Activated CD8-positive, alpha-beta T cell treated with anti-CD3 and anti-CD28 coated beads, Interleukin-2, amount 10 ng/mL, durations not matched to agents 7 days and 5 days (primary cell): ENCODE measurements at places on chromosomes 16 and 17.

- peak; percentile 54 for DNase-seq
- H3K4me3 ChIP-seq = peak overlapping the region; percentile 34
- H3K27me3 ChIP-seq = no peaks in the 10 kb centered on the region
- H3K36me3 ChIP-seq = peaks cover 42% of the 10 kb centered on the region
Observed at GRCh38 chr17:1834380-1835149, 4.8 kb downstream of the RPA1 start.

DNA sequence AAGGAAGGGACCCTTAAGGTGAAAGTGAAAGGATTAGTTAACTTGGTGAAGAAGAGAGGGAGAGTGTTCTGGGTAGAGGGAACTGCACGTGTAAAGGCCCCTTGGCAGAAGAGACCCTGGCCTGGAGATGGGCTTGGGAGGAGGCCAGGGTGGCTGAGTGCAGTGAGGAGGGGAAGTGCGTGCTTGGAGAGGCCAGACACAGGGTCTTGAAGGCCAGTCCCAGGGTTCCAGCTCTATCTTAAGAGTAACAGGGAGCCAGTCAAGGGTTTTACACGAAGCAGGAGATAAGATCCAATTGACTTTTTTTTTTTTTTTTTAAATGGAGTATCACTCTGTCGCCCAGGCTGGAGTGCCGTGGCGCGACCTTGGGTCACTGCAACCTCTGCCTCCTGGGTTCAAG lies 15.2 kb upstream of the DOK4 start:
- peak overlapping the region; percentile 83 for H3K27ac ChIP-seq
- DNase-seq = no peak
- H3K27me3 ChIP-seq = peaks cover 2% of the 10 kb centered on the region
- no peak overlapping the region for H3K4me3 ChIP-seq
- no peaks in the 10 kb centered on the region for H3K36me3 ChIP-seq

DNA sequence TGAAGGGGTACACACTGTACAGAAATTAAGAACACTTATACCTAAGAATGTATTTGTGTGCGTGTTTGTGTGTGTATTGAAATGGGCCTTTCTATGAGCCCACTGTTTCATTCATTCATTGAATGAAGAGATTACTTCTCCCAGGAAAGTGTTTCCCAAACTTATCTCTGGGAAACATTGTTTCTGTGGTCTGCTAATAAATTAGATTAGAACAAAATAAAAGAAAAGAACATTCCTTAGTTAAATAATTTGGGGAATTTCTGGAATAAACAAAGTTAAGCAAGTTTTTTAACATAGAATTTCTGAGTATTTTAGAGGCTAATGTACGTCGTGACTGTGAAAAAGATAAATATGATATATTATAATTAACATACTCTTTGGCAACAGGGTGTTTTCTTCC lies 402.4 kb upstream of the CDH11 start:
- no peaks in the 10 kb centered on the region for H3K4me1 ChIP-seq
- H3K27me3 ChIP-seq = no peaks in the 10 kb centered on the region
- DNase-seq = no peak

GRCh38 chr16:80554033-80554432 lies 13.2 kb downstream of the DYNLRB2 start:
- no peak overlapping the region for H3K4me3 ChIP-seq
- H3K36me3 ChIP-seq = no peaks in the 10 kb centered on the region
- H3K27ac ChIP-seq = no peak overlapping the region
- DNase-seq = no peak
- peaks cover 25% of the 10 kb centered on the region for H3K4me1 ChIP-seq

DNA sequence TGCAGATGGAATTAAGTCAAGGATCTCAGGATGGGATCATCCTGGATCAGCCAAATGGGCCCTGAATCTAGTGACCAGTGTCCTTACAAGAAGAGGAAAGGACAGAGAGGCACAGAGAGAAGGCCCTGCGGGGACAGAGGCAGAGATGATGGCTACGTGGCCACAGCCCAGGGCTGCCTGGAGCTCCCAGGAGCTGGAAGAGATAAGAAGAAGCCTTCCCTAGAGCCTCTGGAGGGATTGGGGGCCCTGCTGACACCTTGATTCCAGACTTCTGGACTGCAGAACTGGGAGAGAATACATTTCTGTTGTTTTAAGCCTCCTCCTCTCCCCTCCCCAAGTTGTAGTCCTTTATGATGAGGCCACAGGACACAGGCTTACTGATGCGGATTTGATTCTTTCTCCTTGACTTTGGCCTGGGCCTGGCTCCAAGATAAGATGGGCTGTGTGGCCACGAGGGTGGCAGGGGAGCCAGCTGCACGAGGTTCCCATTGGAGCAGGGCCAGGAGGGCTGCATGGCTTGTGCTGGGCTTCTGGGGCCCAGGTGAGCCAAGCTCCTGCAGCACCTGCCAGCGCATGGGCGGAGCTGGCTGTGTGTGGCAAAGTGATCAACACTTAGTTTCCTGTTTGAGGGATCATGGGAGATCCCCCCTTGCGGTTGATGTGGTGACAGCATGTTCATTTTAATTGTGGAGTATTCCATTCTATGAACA lies 146.1 kb downstream of the IRF8 start:
- H3K27me3 ChIP-seq = peaks cover 45% of the 10 kb centered on the region
- no peak overlapping the region for H3K27ac ChIP-seq
- H3K36me3 ChIP-seq = no peaks in the 10 kb centered on the region
- H3K4me3 ChIP-seq = no peak overlapping the region
- peak; percentile 69 for DNase-seq

- no peaks in the 10 kb centered on the region for H3K4me1 ChIP-seq
- no peak overlapping the region for H3K4me3 ChIP-seq
- no peak overlapping the region for H3K27ac ChIP-seq
- no peaks in the 10 kb centered on the region for H3K36me3 ChIP-seq
Observed at GRCh38 chr16:77897831-77898605, 109.7 kb downstream of the VAT1L start.

DNA sequence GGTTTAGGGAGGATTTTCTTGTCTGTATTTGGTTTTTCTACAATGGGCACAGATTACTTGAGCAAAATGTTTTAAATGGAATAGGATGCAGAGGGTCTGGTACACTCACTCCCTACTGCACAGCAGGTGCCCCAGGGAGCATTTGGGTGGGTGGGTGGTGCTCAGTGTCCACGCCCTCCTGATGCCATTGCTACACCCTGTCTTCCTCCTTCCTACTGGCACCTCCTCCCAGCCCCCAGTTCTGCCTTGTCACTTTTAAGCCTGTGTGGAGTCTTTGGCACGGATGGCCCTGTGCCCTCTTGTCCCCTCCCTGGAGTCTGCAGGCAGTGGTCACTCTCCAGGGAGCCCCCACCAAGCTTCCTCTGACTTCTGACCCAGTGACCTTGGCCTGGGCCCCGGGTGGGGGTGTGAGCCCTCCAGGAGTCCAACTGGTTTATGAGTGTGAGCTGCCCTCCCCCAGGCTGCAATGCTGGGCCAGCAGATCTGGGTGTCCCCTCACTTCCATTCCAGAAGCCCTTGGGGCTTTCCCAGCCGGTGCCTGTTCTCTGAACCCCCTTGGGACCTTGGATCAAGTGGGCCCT lies 15.5 kb downstream of the LLGL2 start:
- no peak overlapping the region for H3K4me3 ChIP-seq
- peak overlapping the region; percentile 27 for H3K27ac ChIP-seq
- no peak for DNase-seq
- no peaks in the 10 kb centered on the region for H3K27me3 ChIP-seq

GRCh38 chr16:12318661-12319427 lies 342.3 kb downstream of the SNX29 start:
- no peaks in the 10 kb centered on the region for H3K27me3 ChIP-seq
- no peak overlapping the region for H3K4me3 ChIP-seq
- DNase-seq = no peak
- H3K36me3 ChIP-seq = no peaks in the 10 kb centered on the region

DNA sequence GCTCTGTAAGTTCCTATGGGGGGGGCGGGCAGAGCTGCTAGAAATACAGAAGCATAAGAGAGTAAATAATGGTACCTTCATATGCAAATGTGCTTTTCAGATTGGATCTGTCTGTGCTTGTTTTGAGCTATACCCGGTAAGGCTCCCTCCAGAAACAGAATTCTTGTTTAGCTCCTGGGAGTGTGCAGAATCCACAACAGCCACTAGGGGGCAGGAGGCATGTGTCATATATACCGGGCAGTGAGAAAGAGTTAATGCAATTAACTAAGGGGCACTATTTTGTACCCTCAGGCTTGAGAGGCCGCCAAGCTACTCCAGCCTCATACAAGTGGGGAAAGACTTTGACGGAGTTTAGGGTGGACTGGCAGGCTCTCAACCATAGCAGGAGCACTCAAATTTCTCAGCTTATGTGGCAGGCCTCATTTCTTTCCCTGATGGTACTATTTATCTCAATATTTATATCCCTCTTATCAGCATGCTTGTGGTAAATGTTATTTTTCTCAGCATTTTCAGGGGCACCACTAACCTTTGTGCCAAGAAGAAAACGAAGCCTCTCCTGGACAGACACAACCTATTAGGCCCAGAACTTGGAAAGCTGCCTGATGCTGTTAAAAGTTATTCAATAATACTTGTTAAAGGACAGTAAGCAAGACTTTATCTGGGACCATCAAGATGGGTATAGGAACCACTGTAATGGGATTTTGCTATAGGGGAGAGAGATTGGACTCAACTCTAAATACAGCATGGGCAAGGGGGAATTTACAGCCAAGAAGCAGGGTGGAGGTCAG lies 10.7 kb upstream of the CENPV start:
- no peak overlapping the region for H3K4me3 ChIP-seq
- H3K36me3 ChIP-seq = no peaks in the 10 kb centered on the region
- no peak overlapping the region for H3K27ac ChIP-seq
- peaks cover 5% of the 10 kb centered on the region for H3K27me3 ChIP-seq

DNA sequence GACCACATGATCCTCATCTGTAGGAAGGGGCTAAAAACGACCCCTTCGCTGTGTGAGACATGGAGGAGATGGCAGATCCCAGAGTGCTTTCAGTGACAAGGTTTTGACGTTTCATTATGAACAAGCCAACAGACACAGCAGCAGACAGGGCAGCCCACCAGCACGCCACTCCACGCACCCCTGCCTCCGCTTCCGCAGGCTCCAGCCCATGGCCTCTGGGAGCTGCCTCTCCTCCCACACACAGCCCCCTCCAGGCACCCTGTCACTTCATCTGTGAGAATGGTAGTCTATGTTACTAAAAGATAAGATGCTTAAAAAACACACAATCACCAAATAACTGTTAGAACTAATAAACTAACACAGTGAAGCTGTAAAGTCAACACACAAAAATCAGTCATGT lies 12.3 kb upstream of the ADCY7 start:
- H3K27ac ChIP-seq = no peak overlapping the region
- H3K27me3 ChIP-seq = peaks cover 10% of the 10 kb centered on the region
- H3K4me1 ChIP-seq = peaks cover 5% of the 10 kb centered on the region
- DNase-seq = no peak

DNA sequence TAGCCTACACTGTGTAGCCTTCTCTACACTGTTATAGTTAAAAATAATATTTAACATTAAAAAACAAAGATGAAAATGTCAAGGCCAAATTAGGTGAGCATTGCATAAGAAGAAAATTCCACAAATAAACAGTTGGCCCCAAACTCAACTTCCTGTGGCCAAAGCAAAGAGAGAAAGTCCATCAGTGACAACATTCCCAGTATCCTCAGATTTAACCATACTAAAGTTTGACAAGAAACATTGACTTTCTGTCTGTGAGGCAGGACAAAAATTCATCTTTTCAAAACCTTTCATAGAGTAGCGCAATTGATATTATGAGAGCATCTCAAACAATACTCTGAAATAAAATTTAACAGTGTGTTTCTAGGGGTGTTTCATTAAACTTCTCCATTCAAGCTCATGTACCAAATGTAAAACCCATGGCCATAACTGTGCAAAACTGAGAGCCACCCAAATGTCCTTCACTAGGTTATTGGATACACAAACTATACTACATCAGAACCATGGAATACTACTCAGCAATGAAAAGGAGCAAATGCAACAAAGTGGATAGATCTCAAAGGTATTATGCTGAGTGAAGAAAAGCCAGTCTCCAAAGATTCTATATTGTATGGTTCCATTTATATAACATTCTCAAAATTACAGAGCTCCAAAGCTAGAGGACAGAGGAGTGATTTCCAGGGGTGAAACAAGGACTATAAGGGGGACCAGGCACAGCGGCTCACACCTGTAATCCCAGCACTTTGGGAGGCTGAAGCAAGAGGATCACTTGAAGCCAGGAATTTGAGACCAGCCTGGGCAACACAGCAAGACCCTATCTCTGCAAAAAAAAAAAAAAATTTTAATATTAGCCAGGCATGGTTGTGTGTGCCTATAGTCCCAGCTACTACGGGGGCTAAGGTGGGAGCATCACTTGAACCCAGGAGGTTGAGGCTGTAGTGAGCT lies 38.7 kb downstream of the TMEM114 start:
- no peak overlapping the region for H3K27ac ChIP-seq
- no peak for DNase-seq
- peaks cover 9% of the 10 kb centered on the region for H3K27me3 ChIP-seq
- no peaks in the 10 kb centered on the region for H3K36me3 ChIP-seq
- H3K4me3 ChIP-seq = no peak overlapping the region

DNA sequence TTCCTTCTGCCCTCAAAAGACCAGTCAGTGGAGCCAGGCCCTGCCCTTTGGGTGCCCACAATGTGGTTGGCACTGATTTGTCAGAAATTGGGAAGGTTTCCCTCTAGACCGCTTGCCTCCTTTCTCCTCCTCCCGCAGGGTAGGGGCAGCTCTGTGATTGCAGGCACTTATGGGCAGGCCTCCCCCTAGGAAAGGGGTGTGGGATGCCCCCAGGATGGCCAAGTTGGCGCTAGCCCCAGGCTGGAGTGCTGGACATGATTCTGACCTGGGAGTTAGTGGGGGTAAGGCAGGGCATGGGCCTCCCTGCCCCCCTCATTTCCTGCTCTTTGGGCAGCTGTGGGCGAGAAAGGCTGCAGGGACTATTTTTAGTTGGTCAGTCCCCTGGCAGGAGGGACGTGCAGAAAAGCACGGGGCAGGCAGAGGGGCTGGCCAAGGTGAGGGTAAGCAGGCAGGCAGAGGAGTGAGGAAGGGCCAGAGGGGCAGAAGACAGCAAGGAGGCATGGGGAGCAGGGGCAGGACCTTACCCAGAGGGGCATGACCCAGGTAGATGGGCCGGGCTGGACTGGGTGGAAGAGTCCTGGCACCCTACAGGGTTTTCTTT lies 3.3 kb downstream of the RARA start:
- peaks cover 9% of the 10 kb centered on the region for H3K36me3 ChIP-seq
- no peak for DNase-seq
- no peak overlapping the region for H3K4me3 ChIP-seq
- H3K27ac ChIP-seq = peak overlapping the region; percentile 51

DNA sequence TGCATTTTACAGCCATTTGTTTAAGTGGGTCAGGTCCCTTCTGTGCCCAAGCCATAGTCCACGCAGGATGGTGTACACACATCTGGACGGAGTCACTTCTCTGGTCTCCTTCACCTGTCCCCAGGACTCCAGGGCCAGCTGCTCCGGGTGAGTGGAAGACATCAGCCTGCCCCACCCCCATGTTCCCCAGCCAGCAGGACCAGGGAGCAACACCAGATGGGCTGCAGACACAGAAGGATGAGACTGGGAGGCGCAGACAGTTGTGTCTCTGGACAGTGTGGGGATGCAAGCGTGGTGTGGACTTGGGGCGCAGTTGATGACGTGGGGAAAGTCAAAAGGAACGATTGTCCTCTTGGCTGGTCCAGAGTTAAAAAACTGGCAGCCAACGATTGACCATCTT lies 24.6 kb upstream of the WFDC1 start:
- no peak overlapping the region for H3K27ac ChIP-seq
- no peaks in the 10 kb centered on the region for H3K4me1 ChIP-seq
- H3K27me3 ChIP-seq = peaks cover 2% of the 10 kb centered on the region
- no peaks in the 10 kb centered on the region for H3K36me3 ChIP-seq
- DNase-seq = no peak

GRCh38 chr17:34257986-34258326 lies 2.9 kb downstream of the CCL2 start:
- DNase-seq = no peak
- H3K27ac ChIP-seq = no peak overlapping the region
- peaks cover 22% of the 10 kb centered on the region for H3K27me3 ChIP-seq
- peaks cover 11% of the 10 kb centered on the region for H3K4me1 ChIP-seq
- H3K4me3 ChIP-seq = no peak overlapping the region
